Stomach (tissue), 19 donors: ENCODE measurements at places on chromosomes 1 and 21.

DNA sequence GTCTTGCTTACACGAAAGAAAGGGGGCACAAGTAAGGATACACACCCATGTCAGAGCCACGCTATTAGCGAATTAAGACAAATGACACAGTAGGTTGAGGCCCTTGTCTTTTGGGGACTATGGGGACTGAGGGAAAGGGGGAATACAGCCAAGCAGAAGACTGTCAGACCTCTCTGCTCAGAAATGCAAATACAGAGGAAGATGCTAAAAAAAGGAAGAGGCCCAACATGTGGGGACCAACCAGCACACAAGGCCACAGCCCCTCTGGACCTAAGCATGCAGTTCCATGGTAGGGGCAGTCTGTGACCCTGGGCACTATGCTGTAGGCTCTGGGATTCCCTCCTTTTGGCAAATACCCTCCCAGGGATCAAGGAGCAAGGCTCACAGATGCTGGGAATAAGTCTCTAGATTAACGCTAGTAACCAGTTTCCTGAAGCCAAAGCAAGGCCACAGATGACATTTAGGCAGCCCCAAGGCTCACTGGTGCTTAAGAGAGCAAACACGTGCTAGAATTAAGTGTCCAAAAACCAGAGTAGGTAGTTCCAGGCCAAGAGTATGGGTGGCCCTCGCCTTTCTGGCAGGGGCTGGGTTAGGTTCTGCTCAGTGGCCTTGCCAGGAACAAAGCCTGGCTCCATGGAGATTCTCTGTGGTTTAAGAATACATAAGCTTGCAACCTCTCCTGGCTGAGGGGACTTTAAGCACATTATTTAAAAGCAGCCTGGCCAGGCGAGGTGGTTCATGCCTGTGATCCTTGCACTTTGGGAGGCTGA is 38.2 kb downstream of the RABIF start:
- H3K4me1 ChIP-seq, result no peaks in the 10 kb centered on the region
- no peaks in the 10 kb centered on the region for H3K27me3 ChIP-seq
- no peak overlapping the region for H3K27ac ChIP-seq
- no peak for DNase-seq
- no peak overlapping the region for H3K4me3 ChIP-seq
- no peaks in the 10 kb centered on the region for H3K36me3 ChIP-seq

GRCh38 chr1:230335861-230336522 is 90.1 kb downstream of the PGBD5 start:
- H3K27me3 ChIP-seq, result no peaks in the 10 kb centered on the region
- no peaks in the 10 kb centered on the region for H3K4me1 ChIP-seq
- H3K4me3 ChIP-seq, result no peak overlapping the region
- no peak for DNase-seq
- H3K27ac ChIP-seq, result no peak overlapping the region

DNA sequence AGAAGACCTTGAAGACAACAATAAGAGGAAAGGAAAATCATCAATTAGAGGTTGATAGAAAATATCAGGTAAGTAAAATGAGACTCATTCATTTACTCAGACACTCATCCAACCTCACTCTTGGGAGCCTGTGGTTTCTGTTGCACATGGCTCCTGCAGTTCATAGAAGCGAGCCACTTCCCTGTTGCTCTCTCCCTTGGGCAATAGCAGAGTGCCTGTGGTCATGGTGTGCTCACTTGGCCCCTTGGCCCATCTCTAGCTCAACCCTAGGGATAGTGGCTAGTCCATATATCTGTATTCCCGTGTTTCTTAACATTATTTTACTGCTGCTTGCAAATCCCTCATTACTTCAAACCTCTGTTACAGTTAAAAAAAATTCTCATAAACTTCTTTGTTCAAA is 368.6 kb downstream of the PTPRC start:
- no peak overlapping the region for H3K27ac ChIP-seq
- no peak overlapping the region for H3K4me3 ChIP-seq
- no peak for DNase-seq

DNA sequence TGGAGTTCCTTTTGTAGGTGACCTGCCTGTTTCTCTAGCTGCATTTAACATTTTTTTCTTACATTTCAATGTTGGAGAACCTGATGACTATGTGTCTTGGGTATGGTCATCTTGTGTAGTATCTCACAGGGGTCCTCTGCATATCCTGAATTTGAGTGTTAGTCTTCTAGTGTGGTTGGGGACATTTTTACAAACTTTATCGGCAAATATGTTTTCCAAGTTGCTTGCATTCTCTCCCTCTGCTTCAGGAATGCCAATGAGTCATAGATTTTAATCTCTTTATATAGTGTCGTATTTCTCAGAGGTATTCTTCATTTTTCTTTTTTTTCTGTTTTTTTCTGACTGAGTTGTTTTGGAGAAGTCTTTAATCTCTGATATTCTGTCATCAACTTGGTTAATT is 684.0 kb downstream of the NCAM2 start:
- H3K4me1 ChIP-seq, result no peaks in the 10 kb centered on the region
- no peak for DNase-seq
- no peak overlapping the region for H3K4me3 ChIP-seq
- H3K36me3 ChIP-seq, result no peaks in the 10 kb centered on the region

DNA sequence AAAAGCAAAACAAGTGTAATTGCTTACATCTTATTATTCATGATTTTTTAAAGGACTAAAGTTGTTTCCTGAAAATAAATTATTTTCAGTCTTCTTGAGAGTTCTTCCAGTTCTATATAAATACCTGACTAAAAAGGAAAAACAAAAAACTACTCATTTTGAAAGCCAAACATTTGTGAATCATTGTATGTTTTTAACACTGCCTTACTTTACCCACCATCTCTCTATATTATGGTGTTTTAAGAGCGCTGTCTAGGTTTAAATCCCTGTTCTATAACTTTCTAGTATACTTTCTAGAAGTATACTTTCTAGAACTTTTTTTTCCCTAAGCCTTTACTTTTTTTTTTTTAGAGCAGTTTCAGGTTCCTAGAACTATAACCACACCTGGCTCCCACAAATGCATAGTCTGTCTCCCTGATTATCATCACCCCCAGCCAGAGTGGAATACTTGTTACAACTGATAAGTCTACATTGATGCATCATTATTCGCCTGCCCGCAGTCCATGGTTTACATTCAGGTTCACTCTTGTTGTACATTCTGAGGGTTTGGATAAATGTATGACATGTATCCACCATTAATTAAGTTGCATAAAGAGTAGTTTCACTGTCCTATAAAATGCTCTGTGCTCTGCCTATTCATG is 9.8 kb downstream of the RSBN1 start:
- H3K27ac ChIP-seq, result no peak overlapping the region
- peaks cover 30% of the 10 kb centered on the region for H3K4me1 ChIP-seq
- no peaks in the 10 kb centered on the region for H3K27me3 ChIP-seq

GRCh38 chr1:213110349-213111300 is 59.6 kb downstream of the RPS6KC1 start:
- H3K4me1 ChIP-seq, result peaks cover 5% of the 10 kb centered on the region
- no peak overlapping the region for H3K4me3 ChIP-seq
- no peak overlapping the region for H3K27ac ChIP-seq
- H3K27me3 ChIP-seq, result no peaks in the 10 kb centered on the region
- H3K36me3 ChIP-seq, result peaks cover 10% of the 10 kb centered on the region
